SK-MEL-5 (cell line): ENCODE measurements at places on chromosomes 16 and 17.
A peak's percentile ranks its signal among the peaks of the same experiment; 100 is the strongest.

DNA sequence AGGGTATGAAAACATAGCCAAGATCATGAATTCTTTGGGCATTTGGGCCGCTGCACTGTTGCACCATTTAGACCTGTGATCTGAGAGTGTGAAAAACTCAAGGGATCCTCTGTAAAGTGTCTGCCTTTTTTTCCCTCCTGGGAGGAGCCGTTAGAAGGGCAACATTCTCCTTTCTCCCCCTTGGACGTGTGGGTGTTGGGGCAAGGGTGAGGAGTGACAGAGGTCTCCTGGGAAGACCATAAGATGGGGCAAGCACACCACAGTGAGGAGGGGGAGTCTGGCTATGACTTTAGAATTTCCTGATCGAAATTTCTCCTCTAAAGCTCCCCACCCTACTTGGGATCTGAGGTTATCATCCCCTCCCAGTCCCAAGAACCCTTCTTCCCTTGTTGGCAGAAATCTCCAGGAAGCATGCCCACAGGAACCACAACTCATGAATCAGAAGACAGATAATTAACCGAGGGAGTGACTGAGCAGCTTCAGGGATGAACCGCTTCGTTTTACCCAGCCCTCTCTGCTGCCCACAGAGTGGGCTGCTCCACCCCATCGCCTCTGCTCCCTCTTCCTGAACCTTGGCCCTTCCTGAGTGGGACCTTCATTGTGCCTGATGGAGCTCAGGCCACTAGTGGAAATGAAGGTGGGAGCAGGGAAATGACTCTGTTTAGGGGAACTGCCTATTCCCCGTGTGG, 4.2 kb downstream of the ITGB3 start:
- peak; percentile 79 for DNase-seq

DNA sequence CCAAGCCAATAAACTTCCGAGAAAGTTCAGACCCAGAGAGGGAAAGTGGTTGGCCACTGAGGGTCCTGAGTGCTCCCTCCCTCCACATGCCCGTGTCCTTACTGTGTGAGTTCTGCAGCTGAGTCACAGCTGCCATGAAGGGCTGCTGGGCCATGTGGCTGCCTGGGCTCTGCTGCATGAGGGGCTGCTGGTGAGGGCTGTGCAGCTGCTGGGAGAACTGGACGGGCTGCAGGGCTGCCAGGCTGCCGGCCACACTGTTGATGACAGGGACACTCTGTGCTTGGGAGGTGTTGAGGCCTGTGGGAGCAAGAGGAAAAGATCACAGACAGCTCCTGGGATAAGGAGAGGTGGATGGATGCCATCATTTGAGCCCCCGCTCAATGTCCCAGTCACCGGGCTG, 44.0 kb downstream of the HNF1B start:
- no peak for DNase-seq

DNA sequence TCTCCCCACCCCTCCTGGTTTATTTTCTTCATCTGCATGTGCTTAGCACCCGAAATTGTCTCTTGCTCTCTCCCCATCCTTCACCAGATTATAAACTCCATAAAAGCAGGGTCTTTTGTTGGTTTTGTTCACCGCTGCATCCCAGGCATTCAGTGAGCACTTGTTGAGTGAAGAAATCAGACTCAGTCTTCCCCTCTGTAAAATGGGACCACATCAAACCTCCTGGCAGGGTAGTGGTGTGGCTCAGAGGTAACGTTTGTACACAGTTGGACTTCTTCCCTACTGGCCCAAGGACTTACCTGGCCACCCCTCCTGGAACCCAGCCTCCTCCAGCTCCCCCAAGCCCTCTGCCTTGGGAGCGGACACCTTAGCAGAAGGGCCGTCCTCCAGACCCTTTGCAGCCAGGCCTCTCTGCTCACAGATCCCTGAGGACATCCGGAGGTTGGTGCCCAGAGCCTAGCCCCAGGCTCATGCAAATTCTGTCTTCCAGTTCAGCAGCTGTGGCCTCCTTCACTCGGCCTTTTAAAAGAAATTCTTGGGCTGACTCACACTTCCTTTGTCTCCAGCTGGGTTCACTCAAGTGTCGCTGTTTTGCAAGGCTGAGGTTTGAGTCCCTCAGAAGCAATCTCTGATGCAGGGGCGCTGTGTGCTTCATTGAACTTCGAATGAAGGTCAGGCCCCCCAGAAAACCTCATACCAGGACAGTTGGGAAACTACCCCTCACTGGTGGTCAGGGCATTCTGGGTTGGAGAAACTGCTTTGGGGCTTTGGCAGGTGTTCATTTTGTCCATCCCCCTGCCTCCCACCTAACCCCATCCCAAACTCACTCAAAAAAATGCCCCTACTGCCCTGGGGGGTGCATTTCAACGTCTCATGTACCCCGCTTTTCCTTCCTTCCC, 16.8 kb upstream of the RMI2 start:
- DNase-seq = peak; percentile 43

DNA sequence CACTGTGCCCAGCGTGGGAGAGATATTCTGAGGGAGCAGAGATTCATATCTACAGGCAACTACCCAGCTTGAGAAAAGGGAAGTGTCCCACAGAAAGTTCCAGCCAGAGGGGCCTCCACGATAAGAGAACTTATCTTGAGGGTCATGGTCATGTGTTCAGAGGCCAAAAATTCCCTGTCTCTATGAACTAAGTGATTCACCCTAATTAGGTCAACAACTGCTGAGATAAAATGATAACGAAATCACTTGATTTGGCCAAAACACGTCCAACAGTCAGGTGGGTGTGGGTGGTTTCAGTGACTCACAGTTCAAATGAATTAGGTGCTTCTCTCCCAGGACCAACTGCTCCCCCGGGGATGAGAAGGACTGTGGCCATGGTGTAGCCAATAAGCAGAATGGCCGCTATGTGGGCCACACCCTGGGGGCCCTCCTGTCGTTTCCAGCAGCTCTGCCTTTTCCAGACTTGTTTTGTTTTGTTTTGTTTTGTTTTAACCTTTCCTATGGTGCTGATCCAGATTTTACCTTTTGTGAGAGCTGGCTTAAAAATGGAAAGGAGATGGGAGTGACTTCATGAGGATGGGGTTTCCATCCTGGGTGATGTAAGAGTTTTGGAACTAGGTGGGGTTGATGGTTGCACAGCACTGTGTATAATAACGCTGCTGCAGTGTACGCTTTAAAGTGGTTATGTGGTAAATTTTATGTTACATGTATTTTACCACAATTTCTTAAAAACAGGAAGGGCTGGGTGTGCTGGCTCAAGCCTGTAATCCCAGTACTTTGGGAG, 8.7 kb downstream of the DNAI2 start:
- peak; percentile 78 for DNase-seq

DNA sequence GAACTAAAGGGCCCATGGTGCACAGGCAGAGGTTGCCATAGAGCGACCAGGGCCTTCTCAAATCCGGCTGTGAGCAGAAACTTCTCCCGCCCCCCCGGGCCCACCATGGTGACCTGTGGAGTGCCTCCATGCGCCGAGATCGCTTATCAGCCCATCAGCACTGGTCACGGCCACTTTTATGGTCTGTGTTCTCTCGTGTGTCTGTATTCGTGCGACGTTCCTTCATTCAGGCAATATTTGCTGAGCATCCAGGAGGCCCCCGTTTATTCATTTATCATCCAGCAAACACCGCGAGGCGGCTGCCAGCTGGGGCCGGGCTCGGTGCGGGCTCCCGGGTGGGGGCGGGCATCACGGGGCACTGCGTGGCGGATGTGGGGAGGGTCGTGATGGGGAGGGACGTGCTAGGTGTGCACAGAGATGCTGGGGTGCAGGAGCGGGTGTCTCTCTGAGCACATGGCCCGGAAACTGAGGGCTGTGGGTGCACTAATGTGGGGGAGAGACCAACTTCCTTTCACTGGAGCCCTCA, 88.0 kb upstream of the CBX4 start:
- no peak for DNase-seq

DNA sequence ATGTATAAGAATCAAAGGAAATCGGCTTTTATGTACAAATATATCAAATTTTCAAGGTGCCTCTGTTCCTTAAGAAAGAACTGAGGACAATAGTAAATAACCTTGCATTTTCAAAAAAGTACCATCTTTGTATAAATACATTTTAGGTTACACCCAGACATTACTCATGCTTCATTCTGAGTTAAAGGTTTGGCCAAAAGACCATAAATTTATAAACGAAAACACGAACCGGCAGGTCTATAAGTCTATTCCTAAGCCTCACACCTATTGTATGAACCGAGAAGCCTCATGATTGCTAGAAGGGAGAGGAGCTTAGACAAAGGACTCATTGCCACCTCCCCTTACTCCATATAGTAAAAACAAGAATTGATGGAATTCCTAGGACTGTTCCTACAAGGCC, 94.6 kb upstream of the PSMD7 start:
- DNase-seq = no peak

DNA sequence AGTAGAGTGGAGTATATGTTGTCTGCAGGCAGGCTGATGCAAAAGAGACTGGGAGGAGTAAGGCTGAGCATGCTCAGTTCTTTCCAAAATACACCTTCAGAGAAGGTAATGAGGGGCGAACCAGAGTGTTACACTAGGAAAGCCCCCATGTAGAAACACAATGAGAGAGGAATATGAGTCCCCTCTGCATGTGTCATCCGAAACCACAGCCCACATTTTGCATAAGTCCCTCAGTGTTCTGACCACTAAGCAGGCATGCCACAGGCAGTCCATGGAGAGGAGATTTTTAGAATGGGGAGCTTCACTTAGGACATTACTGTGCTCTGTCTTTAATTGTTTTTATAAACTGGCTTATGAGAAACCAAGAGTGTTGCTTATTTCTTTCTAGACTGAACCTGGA, 32.0 kb downstream of the SLC6A2 start:
- DNase-seq = no peak

DNA sequence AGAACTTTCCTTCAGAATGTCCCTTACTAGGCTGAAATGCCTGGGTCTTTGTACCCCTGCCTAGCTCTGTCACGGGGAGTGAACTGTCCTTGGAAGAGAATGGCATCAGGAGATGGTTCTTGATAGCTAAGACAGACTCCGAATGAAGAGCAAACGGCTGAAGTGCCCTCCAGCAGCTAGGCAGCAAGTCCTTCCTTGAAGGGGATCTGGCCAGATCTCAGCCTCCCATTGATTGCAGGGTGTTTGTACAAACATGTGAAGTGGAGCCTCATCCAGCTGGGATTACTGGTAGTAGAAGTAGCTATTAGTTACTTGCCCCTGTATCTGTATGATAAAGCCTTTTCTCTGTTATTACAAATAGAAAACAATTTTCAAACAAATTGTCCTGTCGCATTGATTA, 30.9 kb downstream of the LRRC36 start:
- DNase-seq = no peak

DNA sequence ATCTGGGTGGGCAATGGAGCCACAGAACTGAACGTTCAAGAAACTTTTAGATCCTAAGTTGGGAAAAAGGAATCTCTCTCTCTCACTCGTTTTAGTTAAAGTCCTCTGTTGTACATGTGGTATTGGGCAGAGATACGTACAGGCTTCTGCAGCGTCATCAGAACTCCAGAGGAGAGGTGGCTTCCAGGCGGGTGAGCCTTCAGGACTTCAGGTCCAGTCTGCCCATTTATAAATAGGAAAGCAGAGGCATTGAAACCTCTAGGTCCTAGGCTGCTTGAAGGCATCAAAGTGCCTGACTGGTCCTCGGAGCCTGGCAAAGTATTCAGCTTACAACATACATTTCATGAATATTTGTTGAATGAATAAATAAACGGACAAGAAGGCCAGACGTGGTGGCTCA, 8.1 kb upstream of the TNFRSF13B start:
- DNase-seq = no peak

GRCh38 chr17:71232801-71233559, 887.8 kb upstream of the SOX9 start:
- DNase-seq = no peak
